SJSA1 (cell line): ENCODE measurements at places on chromosomes 5 and 9. TPM values are rescaled to one million over a fixed set of nuclear protein-coding genes. Genes with fewer than 3 reads are reported as not detected.
A peak's percentile ranks its signal among the peaks of the same experiment; 100 is the strongest.

Gene IL4
- total RNA-seq: not detected in 2 replicates

Gene CD274
- total RNA-seq: 6.2 and 8.0 TPM in 2 replicates

Gene PCDHGA3
- 0.26 TPM in 1 of 2 replicates, not detected in the other for total RNA-seq

Gene TSSK1B
- 0.13 TPM in 1 of 2 replicates, not detected in the other for total RNA-seq

Gene SLCO6A1
- total RNA-seq: not detected in 2 replicates

Gene SOX30
- total RNA-seq: 2.7 and 5.8 TPM in 2 replicates

Gene ACER2
- total RNA-seq: 0.75 and 0.82 TPM in 2 replicates

Gene KCNMB1
- total RNA-seq: 0.44 and 1.00 TPM in 2 replicates

Gene SCGB3A2
- total RNA-seq: not detected in 2 replicates

Gene HRCT1
- 0.63 TPM in 1 of 2 replicates, not detected in the other for total RNA-seq

Gene CCDC180
- total RNA-seq: 0.03 and 0.13 TPM in 2 replicates

Gene HMGCR
- 65.9 and 88.6 TPM in 2 replicates for total RNA-seq

Gene TEX10
- total RNA-seq: 25.7 and 25.8 TPM in 2 replicates

Gene ASTN2
- 1.3 and 1.8 TPM in 2 replicates for total RNA-seq

GRCh38 chr9:72601615-72602014 lies 80.2 kb downstream of the TMC1 start:
- DNase-seq: no peak

GRCh38 chr5:56673171-56673570 lies 142.2 kb upstream of the MAP3K1 start:
- DNase-seq: no peak

- no peak for DNase-seq
Observed at GRCh38 chr5:143806579-143806978, 5.4 kb upstream of the HMHB1 start.

DNA sequence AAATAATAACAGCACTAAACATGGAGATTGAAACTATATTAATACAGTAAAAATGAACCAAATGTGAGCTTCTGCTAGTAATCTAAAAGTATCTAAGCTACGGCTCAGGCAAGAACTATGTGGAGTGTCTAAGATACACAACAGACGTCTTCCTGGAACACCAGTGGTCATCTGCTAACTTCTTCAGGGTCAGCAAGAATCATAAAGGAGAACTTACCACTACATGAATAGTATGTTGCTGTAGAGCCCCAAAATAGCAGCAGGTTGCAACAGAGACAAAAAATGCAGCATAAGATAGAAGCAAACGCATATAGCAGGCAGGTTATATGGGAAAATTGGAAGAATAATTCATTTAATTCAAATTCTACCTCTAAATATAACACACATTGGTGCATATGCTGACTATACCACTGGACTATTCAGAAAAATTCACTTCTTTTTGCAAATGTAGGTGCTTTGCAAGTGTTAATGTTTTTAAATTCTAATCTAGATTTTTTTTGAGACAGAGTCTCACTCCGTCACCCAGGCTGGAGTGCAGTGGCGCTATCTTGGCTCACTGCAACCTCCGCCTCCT lies 27.1 kb downstream of the DCTN4 start:
- no peak for DNase-seq

GRCh38 chr9:85246541-85246940 lies 495.2 kb downstream of the AGTPBP1 start:
- DNase-seq: no peak

DNA sequence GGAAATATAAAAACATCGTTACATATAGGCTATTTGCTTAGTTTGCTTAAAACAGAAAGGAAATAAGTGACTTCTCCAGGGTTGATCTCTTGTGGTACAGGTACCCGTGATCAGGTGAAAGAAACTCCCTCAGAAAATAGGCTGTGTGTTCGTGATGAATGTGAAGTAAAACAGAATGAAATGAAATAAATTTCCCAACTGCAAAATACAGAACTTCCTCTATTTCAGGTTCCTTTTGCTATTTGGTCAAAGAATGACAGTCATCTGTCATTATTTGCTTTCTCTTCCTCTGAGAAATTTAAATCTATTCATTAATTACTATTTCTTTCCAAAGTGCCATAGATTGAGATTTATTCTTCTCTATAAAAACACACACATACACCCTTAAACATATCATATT lies 408.1 kb downstream of the FAM170A start:
- no peak for DNase-seq

DNA sequence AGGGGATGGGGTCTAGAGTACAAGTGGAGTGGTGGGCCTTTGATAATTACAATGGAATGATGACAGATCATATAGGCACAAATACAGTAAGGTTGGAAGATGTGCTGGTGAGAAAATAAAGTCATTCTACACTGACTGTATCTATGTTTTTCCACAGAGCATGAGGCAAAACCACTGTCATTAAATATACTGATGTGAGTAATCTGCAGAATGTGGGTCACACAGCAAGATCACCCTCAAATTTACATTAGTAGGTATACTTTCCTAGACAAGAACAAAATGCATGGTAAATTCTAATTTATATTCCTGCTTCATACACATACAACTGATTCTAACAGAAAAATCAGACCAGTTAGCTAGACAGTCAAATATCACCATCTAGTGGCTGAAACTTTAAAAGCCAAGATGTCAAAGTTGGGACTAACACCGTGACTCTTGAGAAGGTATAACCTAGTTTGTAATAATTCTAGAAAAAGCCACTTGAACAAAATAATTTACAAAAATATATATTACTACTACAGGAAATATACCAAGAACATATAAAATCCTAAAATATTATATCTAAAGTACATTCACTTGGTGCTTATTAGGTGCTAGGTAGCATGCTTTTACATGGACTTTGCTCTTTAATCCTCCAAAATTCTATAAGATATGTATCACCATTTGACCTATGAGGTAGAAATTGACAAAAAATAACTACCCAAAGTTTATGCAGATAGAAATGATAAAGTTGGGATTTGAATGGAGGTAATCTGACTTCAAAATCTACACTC lies 19.5 kb downstream of the TTC33 start:
- no peak for DNase-seq

- no peak for DNase-seq
Observed at GRCh38 chr5:33340195-33340594, 100.6 kb upstream of the TARS1 start.

DNA sequence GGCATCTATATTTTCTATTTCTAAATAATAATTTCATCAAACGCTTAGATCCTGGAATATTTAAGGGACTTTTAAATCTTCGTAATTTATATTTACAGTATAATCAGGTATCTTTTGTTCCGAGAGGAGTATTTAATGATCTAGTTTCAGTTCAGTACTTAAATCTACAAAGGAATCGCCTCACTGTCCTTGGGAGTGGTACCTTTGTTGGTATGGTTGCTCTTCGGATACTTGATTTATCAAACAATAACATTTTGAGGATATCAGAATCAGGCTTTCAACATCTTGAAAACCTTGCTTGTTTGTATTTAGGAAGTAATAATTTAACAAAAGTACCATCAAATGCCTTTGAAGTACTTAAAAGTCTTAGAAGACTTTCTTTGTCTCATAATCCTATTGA lies 1.1 kb downstream of the LRRC70 start:
- no peak for DNase-seq

DNA sequence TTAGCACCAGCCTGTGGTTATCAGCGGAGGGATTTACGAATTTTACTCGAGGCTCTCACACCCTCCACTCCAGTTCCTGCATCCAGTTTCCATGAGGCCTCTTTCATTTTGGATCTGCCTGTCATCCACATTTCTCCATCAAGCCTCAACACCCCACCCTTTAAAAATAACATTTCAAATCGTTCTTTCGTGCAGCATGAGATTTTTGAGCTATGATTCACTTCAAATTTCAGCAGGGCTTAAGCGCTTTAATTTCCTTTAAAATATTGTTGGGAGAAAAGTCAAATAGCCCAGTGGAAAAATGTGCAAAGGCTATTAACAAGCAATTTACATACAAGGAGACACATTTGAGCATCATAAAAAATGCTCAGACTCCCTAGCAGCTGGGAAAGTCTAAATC lies 103.2 kb downstream of the MSX2 start:
- no peak for DNase-seq

GRCh38 chr5:169781420-169782345 lies 144.6 kb downstream of the DOCK2 start:
- no peak for DNase-seq

- no peak for DNase-seq
Observed at GRCh38 chr5:151808451-151809169, 36.9 kb downstream of the G3BP1 start.

- no peak for DNase-seq
Observed at GRCh38 chr5:146007270-146007669, 70.9 kb downstream of the SH3RF2 start.

DNA sequence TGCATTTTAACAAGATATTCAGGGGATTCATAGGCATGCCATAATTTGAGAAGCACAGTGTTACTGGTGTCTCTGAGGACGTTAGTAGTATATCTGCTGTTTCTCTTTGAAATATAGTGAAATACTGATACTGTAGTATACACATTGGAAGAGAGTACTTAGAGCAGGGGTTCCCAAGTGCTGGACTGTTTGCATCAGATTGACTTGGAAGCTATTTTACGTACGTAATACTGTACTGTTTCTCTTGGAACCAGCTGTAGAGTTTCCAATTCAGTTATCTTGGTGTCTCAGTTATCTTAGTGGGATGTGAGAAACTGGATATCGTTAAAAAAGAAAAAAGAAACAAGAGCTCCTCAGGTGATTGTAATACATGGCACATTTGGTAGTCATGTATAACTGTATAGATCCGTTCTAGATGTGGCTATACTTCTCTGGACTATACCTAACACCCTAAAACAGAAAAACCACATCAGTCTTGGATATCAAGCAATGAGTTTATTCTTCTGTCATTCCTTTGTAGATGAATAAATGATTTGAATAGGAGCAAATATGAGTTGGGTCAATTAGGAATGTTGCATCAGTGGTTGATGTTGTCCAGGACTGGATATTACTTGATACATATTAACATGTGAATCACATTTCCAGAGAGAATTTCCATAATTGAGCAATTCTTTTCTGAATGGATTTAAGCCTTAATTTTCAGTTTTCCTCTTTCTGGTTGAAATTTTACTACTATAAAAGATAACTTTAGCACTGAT lies 33.4 kb downstream of the PRRC1 start:
- no peak for DNase-seq

GRCh38 chr9:36161187-36161586 lies 8.0 kb upstream of the CCIN start:
- DNase-seq: no peak

- no peak for DNase-seq
Observed at GRCh38 chr9:95021166-95021886, 294.8 kb downstream of the AOPEP start.

GRCh38 chr5:137142764-137143605 lies 356.1 kb downstream of the SPOCK1 start:
- DNase-seq: peak; percentile 65

- DNase-seq: peak; percentile 64
Observed at GRCh38 chr9:127923771-127924170, 6.8 kb downstream of the PIP5KL1 start.

DNA sequence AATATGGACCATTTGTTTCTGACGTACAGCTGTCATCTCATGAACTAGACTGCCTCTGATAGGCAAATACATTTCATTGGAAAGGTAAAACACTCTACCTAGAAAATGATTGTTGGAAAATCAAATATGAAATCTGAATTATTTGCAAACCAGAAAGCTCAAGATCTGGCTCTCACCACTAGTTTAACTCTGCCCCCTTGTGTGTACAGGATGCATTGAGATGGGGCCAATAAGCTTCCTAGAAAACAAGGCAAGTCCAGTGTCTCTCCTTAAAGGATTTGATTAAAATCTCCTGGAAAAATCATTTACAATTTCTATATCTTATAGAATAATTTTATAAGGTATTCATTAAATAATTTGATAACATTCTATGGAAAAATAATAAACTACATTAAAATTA lies 311.9 kb upstream of the ANKH start:
- no peak for DNase-seq

GRCh38 chr9:113454914-113455761 lies 8.4 kb upstream of the RGS3 start:
- DNase-seq: peak; percentile 78

GRCh38 chr9:92963831-92964606 lies 16.7 kb downstream of the FGD3 start:
- DNase-seq: no peak

DNA sequence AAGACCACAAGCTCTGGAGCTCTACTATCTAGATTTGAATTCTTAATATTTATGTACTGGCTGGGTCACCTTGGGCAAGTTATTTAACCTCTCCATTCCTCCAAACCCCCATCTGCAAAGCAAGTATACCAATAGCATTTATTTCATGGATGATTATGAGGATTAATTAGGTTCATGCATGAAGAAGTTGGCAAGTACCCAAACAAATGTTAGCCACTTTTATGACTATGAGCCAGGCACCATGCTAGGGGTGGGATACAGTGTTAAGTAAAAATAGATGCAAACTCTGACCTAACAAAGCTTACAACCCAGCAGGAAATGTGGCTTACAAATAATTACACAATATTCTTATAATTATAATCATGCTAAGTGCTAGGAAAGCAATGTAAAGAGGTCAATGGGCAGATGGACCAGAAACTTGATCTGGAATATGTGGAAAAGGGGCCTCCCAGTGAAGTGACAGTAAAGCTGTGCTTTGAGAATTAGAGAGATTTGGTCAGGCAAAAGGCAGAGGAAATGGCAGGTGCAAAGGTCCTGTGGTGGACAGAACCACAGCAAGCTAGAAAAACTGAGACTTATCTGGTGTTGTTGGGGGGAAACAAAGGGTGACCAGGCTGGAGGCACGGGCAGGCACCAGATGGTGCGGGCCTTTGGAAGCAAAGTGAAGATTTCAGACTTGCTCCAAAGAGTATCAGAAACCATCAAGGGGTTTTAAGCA lies 525.2 kb upstream of the TRPC7 start:
- DNase-seq: no peak

- DNase-seq: no peak
Observed at GRCh38 chr5:74149395-74149794, 491.1 kb downstream of the ENC1 start.

- DNase-seq: no peak
Observed at GRCh38 chr5:142688281-142688989, 2.5 kb upstream of the FGF1 start.

GRCh38 chr9:76643399-76644117 lies 120.7 kb upstream of the PCA3 start:
- DNase-seq: no peak

GRCh38 chr9:121599872-121600585 lies 51.4 kb upstream of the DAB2IP start:
- no peak for DNase-seq

GRCh38 chr5:56900395-56900794 lies 9.0 kb upstream of the SETD9 start:
- no peak for DNase-seq

DNA sequence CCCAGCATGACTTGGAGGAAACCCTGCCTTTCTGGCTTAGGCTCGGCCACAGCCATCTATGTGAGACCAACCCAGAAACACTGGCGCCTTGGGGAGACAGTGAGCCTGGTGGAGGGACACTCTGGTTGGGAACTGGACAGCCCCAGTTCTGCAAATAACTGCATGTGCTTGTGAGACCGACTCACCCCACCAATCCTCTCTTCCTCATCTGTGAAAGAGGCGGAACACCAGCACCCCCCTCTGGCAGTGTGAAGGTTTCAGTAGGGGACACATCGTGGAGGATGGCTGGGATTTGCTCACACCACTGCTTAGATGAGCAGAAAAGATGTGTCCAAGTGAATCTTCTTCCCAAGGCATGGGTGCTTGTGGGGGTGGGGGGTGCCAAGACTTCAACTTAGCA lies 43.4 kb upstream of the N4BP3 start:
- DNase-seq: no peak

GRCh38 chr9:97528529-97529230 lies 27.2 kb downstream of the TMOD1 start:
- no peak for DNase-seq
